ENCODE measurements at places on chromosomes 5 and 9.

DNA sequence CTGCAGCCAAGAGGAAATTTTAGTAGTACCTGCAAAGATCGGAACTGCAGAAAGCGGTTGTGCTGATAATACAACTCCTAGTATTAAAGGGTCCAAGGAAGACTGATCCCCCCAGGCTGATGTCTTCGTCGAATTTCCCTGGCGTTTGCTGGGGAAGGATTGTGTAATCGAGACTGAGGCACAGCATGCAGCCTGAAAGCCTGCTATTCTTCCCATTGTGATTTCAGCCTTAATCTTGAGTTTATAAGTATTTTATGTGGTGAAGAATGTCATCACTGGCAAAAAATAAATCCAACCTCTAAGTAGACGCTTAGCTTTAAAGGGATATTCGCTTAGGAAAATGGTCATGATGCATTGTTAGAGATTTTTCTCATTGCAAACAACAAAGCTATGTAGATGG is 21.3 kb upstream of the LMX1B start:
- DNase-seq, result peak; percentile 21

GRCh38 chr9:110626101-110626829 is 42.3 kb upstream of the MUSK start:
- DNase-seq, result no peak

DNA sequence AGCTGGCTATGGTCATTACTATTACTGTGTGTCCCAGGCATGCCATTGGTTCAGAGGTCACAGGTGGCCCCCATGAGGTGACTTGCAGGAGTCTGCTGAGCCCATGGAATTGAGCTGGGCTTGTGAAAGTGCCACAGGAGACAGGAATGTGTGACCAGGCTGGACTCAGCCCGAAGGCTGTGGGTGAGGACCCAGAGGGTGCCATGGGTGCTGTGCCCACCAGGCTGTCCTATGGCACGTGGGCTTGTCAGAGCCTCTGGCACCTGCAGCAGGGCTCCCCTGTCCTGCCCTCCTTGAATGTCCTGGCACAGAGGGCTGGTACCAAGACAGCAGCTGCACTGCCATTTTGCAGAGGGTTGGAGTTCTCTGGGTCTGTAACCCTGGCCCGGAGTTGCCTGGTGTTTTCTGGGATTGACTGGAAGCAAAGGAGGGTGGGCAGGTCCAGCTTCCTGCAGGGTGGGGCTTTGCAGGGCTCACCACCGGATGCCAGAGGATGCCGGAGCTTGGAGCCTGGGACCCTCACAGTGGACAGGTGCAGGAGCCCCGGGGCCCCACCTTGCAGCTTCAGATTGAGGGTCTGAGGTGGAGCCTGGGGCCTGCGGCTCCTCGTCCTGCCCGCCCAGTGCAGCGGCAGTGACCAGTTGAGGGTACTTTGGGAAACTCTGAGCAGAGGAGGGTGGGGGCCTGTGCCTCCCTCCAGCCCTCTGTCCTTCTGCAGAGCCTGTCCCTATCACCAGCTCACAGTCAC is 14.2 kb downstream of the COL5A1 start:
- DNase-seq, result no peak

DNA sequence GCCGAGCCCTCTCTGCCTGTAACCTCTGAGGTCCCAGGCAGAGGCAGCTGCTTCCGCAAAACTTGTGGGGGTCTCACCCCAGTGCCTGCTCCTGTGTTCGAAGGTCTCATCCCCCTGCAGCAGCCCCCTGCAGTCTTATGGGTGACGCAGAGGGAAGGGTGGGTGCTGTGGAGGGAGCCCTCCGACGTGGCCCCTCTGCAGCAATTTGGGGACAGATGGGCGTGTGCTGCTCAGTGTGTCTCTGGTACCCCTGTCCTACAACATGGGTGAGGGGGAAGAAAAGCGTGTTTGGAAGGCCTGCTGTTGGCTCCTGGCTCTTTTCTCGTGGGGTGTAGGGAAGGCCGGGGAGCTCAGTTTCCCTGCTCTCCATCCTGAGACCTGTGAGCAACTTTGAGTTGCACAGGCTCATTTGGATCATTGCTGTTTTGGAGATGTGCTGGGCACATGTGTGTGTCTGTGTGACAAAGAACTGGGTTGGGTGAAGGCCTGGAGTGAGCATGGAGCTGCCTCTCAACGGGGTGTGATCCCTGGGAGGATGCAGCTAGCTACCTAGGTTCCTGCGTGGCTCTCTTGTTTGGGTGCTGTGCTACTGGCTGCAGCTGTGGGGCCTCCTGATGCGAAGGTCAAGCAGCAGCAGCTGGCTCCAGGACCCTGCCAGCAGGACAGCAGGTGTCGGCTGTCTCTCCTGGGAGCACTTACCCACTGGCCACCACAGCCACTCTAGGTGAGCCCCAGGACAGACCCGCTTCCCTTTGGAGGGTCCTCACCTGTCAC is 179.6 kb upstream of the PITX1 start:
- DNase-seq, result no peak

GRCh38 chr5:104189031-104189430 is 626.4 kb upstream of the NUDT12 start:
- DNase-seq, result no peak

DNA sequence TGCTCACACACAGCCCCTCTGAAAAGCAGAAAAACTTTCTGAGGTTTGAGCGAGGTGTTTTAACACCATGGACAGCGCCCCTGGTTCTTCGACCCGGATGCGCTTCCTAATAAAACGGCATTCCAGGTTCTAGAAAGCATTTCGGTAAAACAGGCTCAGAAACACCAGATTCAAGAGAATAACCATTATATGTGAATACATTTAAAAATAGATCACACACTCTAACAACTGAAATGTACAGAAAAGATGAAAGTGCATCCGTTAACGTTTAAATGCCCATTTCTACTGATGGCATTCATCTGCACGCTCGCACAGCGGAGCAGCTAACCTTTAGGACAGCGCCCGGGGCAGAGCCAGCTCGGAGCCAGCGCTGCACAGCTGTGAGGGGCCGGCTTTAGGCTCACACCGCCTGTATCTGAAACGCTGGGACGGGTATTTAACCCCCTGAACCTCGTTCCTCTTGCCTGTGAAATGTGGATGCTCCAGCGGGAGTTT is 26.3 kb upstream of the TENT4A start:
- peak; percentile 72 for DNase-seq

DNA sequence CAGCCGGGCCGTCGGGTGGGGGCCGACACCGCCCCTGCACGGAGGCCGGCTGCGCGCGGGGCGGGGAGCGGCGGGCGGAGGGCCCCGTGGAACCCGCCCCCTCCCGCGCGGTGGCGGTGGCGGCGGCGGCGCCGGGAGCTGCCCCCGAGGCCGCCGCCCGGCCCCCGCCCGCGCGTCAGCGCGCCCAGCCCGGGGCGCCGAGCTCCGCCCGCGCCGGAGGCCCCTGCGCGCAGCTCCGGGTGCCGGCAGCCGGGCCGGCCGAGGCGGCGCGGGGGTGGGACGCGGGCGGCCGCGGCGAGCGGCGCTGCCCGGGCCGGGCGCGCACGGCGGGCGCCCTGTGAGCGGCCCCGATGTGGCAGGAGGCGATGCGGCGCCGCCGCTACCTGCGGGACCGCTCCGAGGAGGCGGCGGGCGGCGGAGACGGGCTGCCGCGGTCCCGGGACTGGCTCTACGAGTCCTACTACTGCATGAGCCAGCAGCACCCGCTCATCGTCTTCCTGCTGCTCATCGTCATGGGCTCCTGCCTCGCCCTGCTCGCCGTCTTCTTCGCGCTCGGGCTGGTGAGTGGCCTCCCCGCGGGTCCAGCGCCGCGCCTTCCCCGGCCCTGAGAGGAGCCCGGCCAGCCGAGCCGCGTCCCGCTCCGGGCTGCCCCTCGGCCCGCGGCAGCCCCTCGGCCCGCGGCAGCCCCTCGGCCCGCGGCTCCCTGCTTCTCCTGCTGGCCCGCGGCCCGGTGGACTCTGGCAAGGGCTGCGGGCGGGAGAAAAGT is at the start of gene ADCY2:
TSS of gene ADCY2 (plus strand) at position 192 of the 766 bp plus-strand sequence. CDS start at position 351, 159 bp downstream.
- DNase-seq, result no peak

- DNase-seq, result peak; percentile 71
Observed at GRCh38 chr9:109471475-109472393, 26.4 kb downstream of the PTPN3 start.

GRCh38 chr5:68015381-68016302 is 199.9 kb upstream of the PIK3R1 start:
- DNase-seq, result no peak

- peak; percentile 63 for DNase-seq
Observed at GRCh38 chr5:36734422-36734821, 128.0 kb downstream of the SLC1A3 start.

- DNase-seq, result no peak
Observed at GRCh38 chr9:136239135-136239982, 6.3 kb downstream of the QSOX2 start.

DNA sequence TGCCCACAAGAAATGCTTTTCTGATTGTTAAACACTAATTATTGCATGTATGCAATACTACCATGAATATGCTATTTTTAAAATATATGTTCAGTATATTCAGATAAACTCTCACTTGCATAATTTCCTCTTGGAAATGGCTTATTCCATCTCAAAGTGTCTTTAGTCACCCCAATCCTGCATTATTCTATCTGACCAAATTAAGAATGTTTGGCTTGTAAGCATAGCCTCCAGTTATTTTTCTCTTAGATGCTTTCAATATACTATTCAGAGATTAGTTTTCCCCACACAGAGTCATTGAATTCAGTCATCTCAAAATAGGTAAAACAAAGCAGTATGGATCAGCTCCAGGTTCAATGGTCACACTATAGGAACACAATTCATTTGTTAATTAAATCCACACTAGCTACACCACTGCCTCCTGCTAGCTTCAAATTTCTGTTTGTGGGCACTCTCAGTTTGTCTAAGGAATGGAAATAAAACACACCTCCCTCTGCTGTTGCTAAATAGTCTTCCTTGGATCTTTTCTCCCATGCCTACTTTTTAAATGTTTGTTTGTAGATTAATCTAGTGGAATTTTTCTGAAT is 134.6 kb upstream of the TBCA start:
- DNase-seq, result no peak

DNA sequence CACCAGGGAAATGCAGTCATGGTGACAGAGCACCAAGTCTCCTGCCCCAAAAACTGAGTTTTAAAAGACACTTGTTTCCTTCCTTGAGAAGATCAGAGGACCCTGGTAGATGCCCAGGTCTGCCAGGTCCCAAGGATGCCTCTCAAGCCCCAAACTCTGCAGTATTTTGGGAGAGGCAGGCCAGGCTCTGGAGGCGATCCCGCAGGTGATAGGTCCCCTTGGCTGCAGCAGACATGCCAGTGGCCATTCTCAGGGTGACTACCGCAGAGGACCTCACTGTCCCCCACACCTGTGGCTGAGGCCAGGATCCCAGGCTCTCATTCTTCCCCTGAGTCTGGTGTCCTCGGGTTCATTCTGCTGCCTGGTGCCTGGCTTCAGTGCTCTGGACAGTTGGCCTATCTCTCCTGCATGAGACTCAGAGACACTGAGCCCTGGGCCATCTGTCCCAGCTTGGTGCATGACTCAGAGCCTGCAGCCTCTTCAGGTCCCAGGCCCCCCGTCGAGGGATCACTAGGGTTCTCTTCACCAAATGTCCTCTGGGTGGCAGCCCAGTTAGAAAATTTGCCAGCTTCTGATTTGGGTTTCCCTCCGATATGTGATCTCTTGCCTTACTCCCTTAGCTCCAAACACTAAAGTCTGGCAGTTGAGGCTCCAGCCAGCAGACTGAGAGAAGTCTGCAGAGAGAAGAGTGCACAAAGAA is 59.7 kb upstream of the GARNL3 start:
- DNase-seq, result peak; percentile 66

DNA sequence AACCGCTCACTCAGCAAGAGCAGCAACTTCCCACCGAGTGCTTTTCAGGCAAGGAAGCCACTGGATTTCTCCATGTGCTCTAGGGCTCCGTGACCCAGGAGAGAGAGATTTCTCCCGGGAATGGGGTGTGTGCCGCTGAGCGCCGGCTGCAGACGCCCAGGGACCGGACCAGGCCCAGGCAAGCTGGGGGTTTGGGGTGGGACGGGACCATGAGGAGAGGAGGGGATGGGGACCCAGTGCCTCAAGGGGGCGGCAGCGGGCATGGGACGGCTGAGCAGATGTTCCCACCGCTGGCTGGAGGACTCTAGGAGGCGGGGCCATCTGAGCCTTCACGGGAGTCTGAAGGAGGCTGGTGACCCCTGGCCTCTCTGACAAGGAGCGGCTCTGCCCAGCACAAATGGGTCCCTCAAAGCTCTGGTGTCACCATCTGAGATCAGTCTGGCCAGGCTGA is 8.5 kb downstream of the LCN9 start:
- DNase-seq, result no peak

- DNase-seq, result no peak
Observed at GRCh38 chr9:115148721-115149120, 30.8 kb upstream of the TNC start.

DNA sequence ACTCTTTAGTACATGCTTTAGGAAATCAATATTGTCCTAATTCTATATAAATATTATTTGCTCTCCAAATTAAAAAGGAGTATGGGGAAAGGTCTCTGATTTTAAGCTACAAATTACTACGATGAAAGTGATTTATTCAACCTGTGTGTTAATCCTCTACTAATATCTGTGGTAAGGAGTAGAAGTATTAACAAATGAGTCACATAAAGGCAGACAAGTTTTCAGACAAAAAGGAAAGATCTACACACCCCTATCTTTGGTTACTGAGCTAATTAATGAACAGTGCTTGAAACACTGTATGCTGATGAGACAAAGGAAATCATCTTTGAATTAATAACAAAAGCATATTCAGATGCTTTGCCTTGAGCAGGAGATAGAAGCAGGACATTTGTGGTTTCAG is 15.9 kb downstream of the LOX start:
- no peak for DNase-seq

All from muscle of leg (tissue), 16 donors.